ENCODE measurements at places on chromosomes 11 and 22.

DNA sequence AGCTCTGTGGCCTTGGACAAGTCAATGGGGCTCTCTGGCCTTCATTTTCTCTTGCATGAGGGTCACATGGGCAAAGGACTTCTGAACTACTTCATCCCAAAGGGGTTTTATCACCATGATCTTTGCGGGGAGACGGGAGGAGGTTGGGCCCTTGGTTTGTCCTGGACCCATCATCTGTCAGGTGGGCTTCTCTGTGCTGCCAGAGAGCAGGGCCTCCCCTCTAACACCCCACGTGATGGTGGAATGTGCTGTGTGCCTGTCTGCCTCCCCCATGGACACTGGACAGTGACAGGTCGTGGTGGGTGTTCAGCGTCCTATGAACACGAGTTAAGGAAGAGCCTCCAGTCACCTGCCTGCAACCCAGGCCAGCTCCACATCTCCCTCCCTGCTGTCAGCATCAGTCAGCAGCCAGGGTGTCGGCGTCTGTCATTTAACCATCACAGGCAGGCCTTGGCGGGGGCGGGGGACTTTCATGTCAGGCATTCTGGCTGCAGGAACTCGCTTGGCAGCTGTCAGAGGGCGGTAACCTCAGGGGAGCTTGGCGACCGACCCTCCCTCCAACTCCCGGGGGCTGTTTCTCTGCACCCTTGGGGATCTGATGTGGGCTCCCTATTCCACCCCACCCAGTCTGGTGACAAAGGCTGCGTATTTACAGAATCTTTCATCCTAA, 2.6 kb upstream of the SUN2 start:
- DNase-seq: no peak

DNA sequence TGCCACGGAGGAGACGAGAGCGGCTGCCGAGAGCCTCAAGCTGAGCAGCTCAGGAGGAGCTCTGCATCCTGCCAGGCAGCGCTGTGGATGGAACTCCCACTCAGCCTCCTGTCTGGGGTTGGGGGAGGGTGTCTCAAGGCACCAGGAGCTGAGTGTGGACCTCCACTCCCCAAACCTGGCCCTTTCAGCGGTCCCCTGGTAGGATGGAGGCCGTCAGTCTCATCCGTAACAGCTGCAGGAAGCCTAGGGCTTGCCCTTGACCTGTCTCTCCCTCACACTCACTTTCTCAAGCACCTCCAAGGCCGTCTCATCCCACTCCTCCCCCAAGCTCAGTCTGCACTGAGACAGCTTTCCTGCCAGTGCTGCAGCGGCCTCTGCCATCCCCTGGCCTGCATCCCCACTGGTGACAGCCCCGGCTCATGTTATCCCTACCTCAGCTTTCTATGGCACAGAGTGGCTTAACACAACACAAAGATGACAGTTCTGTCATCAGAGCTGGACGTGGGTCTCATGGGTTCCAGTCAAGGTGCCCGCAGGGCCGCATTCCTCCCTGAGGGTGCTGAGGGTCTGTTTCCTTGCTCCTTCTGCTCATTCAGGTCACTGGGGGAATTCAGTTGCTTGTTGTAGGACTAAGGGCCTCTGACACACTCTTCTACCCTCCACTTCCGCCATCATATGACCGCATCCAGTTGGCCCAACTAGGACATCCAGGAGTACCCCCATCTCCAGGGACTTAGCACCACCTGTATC, 341.9 kb upstream of the B3GAT1 start:
- DNase-seq: no peak

DNA sequence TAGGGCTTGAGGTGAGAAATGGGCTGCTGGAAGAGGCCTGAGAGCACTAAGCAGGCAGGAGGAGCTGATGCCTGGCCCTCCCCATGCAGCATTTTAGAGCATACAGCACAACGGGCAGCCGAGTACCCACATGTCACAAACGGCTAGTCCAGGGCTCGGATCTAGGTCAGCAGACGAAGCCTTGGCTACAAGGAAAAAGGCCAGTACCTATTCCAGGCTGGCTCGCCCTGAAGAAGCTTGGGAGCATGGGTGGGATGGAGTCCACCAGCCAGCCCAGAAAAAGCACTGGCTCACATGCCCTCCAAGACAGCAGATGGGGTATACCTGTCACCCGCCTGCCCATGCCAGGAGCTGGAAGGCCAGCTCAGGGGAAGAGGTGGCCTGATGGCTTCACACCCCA, 9.6 kb downstream of the UFD1 start:
- DNase-seq: no peak

DNA sequence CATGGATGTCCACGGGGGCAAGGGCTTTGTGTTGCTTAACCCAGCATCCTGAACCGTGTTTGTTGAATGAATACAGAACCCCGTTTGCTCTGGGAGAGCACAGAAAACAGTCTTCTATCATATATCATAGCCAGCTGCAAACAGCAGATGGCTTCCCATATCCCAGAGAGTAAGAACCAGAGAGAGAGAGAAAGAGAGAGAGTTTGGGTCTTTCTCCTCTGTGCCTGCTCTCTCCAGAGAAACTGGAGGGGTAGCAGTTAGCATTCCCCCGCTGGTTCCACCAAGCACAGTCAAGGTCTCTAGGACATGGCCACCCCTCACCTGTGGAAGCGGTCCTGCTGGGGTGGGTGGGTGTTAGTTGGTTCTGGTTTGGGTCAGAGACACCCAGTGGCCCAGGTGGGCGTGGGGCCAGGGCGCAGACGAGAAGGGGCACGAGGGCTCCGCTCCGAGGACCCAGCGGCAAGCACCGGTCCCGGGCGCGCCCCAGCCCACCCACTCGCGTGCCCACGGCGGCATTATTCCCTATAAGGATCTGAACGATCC, 440 bp upstream of the TIMP3 start:
- DNase-seq: no peak

- no peak for DNase-seq
These were observed 1.1 kb downstream of the TRIM22 start for GRCh38 chr11:5690736-5691135.

All from head of caudate nucleus (tissue), 42 donors.